ENCODE measurements at places on chromosomes 6 and 20. TPM values are rescaled to one million over a fixed set of nuclear protein-coding genes. Genes with fewer than 3 reads are reported as not detected.

The GPX5 gene
- total RNA-seq = not detected

The SERINC3 gene
- total RNA-seq = 49.6 TPM

The GNAS-AS1 gene
- total RNA-seq = 0.64 TPM

The EYS gene
- total RNA-seq = not detected

The RRP36 gene
- 83.4 TPM for total RNA-seq

The SPATA25 gene
- total RNA-seq = 1.8 TPM

The RGL2 gene
- total RNA-seq = 28.4 TPM

The WFDC13 gene
- not detected for total RNA-seq

The TOX2 gene
- 1.4 TPM for total RNA-seq

The CCDC170 gene
- total RNA-seq = not detected

All from activated CD4-positive, alpha-beta T cell treated with anti-CD3 and anti-CD28 coated beads, Interleukin-2, amount 10 ng/mL, durations not matched to agents 24 days and 14 days (primary cell).